Right ventricle myocardium superior (tissue), 1 donor: ENCODE measurements at places on chromosomes 3 and 15. TPM values are rescaled to one million over a fixed set of nuclear protein-coding genes. Genes with fewer than 3 reads are reported as not detected.
A peak's percentile ranks its signal among the peaks of the same experiment; 100 is the strongest.

DNA sequence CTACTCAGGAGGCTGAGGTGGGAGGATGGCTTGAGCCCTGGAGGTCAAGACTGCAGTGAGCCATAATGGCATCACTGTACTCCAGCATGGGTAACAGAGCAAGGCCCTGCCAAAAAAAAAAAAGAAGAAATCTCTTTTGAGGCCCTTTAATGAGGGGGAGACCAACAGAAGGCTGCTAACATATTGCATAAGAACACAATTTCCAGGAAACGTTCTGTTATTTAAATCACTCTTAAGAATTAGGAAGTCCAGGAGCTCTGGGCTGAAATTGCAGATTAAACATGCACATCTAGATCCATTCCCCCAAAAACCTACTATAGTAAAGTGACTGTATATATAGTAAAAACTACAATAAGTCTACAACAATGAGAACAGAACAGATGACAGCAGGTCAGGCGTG is 16.1 kb upstream of the BLM start:
- DNase-seq, result no peak

GRCh38 chr3:125428216-125428830 is 53.2 kb upstream of the ZNF148 start:
- DNase-seq, result no peak

DNA sequence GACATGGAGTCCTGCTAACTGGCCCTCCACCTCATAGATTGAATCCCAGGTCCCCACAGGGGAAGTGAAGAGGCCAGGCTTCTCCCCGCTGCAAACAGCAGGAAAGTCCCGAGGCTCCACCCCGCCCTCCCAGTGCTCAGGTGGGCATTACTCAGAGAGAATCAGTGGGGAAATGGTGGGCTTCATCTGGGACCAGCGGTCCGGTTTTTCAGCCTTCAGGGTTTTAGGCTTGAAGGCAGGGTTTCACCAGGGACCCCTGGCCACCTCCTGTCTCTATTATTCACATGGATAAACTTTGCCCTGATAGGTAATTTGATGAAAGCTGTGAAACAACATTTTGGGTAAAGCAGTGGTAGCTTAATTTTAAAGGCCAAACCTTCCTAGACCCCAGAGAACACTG is 31.3 kb downstream of the MKRN3 start:
- DNase-seq, result no peak

GRCh38 chr3:187925326-187925725 is 180.1 kb upstream of the BCL6 start:
- no peak for DNase-seq

DNA sequence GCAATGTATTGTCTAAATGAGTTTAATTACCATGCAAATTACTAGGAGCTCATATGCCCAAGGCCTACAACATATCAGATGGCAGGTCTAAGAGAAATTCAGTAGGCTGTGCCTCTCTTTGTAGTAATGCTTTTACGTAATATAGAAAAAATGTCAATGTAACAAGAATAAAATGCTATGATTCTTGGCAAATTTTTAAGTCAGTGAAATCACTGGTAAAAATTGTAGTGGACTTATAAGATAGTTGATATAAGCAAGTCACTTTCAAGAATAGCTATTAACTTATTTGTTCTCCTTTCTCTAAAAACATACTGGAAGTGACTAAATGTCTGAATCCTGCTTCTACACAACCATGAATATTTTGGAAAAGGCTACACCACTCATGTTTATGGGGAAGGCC is 707.8 kb downstream of the TUSC7 start:
- no peak for DNase-seq

- no peak for DNase-seq
These were observed 34.5 kb downstream of the OSBPL10 start for GRCh38 chr3:31946484-31947081.

The EFCC1 gene
- 2.4 TPM for total RNA-seq

DNA sequence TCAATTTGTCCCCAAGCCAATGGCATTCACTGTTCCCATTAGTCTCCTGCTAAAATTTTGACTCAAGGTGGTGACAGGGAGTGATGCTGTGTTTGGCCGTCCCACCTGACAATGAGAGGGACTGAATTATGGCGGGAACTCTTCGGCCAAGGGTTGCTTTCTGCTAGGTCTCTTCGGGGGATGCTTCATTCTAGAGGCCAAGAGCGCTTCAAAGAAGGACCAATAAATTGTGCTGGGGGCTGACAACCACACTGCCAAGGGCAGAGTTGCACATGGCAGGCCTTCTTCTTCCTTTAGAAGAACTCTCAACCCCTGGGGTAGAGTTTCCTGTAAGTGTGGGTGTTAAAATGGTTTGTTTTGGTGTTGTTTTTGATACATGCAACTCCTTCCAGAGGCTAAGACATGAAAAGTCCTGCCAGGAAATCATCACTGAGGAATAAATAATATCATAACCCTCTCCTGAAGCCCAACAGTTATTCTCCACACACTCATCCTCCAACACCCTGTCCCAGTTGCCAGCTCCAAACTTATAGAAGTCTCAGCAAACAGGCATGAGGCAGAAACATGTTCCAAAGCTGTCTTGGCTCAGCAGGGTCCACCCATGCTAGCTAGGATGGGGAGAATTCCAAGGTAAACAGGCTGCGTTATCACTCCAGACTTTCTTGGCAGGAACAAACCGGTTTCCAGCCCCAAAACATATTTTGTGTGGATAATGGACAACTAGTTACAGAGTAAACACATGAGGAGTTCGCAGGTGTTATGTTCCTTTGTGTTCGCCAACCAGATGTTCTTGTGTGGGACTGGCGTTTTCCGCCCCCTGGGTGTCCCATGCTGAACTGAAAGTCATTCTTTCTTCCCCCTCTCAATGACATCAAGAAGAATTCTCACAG is 396.7 kb upstream of the RGMA start:
- DNase-seq, result peak; percentile 76

DNA sequence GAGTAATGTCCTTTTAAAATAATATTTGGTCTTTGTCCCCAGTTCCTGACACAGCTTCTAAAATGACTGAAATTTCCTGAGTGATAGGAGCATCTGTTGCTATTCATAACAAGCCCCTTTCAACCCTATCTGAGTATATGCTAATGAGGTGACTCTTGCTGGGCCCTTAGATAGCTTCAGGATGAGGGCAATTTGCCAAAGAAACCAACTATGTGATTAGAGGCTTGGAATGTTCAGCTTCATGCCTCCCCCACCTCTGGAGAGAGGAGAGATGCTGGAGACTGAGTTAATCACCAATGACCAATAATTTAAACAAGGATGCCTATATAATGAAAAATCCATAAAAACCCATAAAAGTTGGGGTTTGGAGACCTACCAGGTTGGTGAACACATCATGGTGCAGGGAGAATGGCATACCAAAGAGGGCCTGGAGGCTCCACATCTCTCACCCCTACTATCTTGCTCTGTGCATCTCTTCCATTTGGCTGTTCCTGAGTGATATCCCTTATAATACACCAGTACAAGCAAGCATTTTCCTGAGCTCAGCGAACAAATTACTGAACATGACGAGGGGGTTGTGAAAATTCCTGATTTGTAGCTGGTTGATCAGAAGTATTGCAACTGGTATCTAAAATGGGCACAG is 189.2 kb downstream of the ECT2 start:
- no peak for DNase-seq

DNA sequence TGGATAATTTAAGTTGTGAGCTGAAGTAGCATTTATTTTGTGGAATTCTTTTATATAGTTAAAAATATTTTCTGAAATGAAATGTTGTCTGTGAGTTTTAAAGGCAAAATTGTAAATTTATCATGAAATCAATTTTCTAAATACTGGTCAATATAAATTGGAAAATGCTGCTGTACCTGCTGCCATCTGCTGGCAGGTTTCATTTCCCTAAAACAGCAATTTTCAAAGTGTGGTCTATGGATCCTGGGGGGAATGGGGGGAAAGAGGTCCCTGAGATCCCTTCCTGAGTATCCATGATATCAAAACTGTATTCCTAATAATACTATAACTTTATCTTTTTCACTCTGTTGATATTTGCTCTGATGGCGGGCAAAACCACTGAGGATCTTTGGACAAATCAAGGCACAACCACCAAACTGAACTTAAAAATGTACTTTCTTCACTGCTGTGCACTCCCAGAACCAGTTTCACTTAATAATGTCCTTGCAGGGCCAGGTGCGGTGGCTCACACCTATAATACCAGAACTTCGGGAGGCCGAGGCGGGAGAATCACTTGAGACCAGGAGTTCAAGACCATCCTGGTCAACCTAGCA is 17.2 kb upstream of the CCR4 start:
- no peak for DNase-seq

The DUOX2 gene
- 0.08 TPM for total RNA-seq

GRCh38 chr15:91849749-91850161 is 3.8 kb upstream of the SLCO3A1 start:
- no peak for DNase-seq

GRCh38 chr3:47612178-47612577 is 33.5 kb upstream of the CSPG5 start:
- DNase-seq, result no peak

DNA sequence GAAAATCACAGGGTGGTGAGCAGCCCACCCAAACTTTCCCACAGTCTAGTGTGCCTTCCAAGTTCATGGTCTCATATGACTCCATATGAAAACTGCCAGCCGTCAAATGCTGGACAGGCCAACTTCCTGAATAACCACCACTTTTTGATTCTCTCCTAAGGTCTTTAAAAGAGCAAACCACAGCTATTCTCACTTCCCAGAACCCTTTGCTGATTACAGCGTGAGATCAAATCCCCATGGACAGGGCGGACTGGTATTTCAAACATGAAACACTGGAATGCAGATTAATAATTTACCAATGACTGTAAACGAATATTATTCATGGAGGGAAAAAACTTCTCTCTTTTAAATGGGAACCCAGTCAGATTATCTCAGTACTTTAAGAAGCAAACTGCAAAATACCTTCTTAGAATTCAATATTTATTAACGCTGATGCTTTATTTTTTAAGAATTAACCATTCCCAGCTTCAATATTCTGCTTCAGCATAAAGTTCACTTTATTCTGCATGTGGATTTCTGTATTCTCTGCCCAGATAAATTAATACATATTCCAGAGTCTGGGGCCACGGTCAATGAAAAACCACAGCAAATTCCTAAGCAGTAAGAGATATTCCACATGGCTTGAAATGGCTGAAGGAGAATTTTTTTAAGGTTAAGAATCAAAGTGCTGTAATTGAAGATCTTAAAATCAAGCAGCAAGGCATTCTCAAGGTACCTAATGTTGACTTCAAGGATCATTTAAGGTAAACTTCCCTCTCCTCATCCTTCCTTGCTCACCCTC is 42.9 kb downstream of the MYO1E start:
- no peak for DNase-seq

DNA sequence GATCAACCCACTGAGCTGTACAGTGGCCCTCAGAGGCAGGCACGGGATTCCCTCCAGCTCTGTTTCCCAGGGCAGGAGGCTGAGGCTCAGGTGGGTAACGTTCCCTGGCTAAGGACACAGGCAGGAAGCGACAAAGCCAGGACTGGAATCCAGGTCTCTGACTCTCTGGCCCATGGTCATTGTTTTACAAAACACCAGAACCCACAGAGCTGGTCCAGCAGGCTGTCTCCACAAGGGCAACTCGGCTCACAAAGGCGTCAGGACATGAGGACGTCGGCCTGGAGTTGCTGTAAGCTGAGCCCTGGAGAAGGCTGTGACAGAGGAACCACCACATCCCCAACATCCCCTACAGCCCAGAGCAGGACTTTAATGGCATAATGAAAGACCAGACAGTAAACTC is 30.7 kb downstream of the NUP210 start:
- DNase-seq, result no peak

- no peak for DNase-seq
These were observed 12.6 kb downstream of the ALAS1 start for GRCh38 chr3:52210550-52211046.

DNA sequence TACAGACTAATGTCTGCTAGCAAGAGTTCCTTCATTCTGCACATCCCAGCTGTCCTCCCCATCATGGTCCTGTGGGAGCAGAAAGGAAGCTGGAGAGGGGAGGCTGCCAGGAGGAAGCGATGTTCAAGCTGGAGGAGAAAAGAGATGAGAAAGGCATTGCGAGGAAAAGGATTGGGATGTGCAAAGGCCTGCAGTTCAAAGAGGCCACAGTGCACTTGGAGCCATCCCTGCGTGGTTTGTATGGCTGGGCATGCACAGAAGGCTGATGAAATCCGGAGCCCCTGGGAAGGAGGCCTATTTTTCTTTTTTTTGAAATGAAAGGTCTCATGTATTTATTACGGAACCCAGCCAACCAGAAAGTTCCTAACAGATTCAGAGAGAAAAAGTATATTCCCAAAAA is 22.8 kb downstream of the AMOTL2 start:
- peak; percentile 59 for DNase-seq

- no peak for DNase-seq
These were observed 207.7 kb upstream of the ATP11B start for GRCh38 chr3:182585532-182586150.

The TERC gene
- total RNA-seq, result 1.5 TPM

The RARB gene
- total RNA-seq, result 19.4 TPM

GRCh38 chr3:42290966-42291714 is 25.2 kb upstream of the CCK start:
- no peak for DNase-seq

GRCh38 chr3:197149-197827 is 725 bp downstream of the CHL1 start:
- peak; percentile 48 for DNase-seq

The SCN11A gene
- total RNA-seq, result 0.05 TPM

The SNRPN gene
- 417 TPM for total RNA-seq

DNA sequence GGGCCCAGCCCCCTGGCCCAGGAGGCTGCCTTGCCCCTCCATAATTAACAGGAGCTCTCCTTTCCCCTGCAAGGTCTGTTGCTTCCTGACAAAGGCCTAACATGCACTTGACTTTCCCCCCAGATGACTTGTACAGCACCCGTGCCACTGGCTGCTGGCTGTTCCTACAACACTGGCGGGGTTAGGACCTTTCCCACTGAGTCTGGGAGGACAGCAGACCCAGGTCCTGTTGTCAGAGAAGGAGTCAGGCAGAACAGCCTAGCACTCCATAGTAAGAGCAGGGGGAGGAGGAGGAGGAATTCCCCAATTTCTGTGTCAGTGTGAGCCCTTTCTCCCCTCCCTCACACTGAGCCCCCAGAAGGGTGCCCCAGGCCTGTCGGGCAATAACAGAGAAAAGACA is 99.2 kb downstream of the CORO2B start:
- no peak for DNase-seq
